ENCODE measurements at places on chromosomes 4 and X.

- DNase-seq = no peak
These were observed 8.8 kb downstream of the RGS12 start for GRCh38 chr4:3301450-3302172.

GRCh38 chr4:74166818-74167217, 8.9 kb downstream of the MTHFD2L start:
- DNase-seq = no peak

- no peak for DNase-seq
These were observed 79.8 kb upstream of the LHFPL1 start for GRCh38 chrX:112759512-112759911.

- no peak for DNase-seq
These were observed 2.4 kb upstream of the PKD2 start for GRCh38 chr4:88005076-88005475.

GRCh38 chr4:165532976-165533375, 154.2 kb downstream of the CPE start:
- no peak for DNase-seq

- DNase-seq = no peak
These were observed 5.2 kb upstream of the CBR4 start for GRCh38 chr4:169015186-169015623.

- no peak for DNase-seq
These were observed 83.5 kb downstream of the CNKSR2 start for GRCh38 chrX:21457718-21458117.

DNA sequence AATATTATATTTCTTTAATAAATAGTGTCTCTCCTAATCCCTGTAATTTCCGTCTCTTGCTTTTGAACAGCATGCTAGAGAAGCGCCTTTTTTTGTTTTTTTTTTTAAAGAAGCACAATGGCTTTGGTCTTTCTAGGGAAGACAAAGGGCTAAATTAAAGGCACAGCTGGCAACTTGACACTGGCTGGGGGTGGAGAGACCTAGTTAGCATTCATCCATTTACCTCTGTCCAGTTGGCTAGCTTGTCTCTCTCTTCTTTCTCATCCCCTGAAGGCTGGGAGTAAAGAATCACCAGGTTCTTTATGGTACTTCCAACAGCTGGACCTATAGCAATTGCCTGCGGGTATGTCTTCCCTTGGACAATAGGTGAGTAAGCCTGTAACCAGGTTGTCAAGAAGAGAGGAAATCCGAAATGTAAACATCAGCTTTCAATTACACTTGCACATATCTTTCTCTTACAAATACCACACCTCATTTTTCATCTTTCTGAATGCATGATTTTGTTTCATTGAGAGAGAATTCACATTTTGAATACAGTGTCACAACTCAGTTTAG, 178.4 kb upstream of the GPR101 start:
- no peak for DNase-seq

DNA sequence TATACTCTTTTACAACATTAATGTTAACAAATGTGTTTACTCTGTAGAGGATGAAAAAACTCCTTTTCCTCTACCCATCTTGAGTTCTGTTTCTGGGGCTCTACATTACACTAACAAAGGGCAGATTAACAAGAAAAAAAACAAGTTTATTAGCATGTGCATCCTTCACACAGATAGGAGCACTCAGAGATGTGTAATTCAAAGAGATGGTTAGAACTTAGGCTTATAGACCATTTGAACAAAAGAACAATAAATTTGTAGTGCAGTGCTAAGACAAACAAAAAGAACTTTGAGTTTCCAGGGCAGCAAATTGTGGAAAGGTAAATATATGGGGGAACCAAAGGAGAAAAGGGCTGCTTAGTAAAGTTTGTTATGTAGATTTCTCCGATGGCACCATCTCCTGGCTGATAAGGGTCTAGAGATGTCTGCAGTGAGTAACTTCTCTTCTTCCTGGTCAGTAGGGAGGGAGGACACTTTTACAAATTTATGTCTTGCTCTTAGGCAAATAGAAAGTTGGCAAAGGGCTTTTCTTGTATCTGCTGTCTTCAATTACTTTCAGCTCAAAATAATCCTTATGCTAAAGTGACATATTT, 1249.9 kb upstream of the TENM3 start:
- DNase-seq = no peak

GRCh38 chr4:8155048-8155447, 3.6 kb downstream of the ABLIM2 start:
- DNase-seq = no peak

DNA sequence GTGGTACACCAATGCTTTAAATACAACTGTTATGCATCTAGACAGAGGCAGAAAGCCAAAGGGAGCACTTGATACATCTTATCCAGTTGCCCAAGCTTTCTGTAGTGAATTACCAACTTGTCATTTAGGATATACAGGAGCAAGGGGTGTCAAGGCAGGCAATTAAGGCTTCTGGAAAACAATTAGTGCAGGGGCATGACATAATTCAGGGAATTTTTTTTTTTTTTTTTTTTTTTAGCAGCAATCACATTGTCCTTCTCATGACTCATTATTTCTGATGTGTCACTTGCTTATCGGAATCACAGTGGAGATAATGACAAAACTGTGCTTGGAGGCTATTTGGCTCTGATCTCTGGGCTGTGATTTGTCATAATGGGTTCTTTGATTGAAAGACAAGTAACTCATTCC, 259.5 kb downstream of the ARHGAP24 start:
- DNase-seq = no peak

DNA sequence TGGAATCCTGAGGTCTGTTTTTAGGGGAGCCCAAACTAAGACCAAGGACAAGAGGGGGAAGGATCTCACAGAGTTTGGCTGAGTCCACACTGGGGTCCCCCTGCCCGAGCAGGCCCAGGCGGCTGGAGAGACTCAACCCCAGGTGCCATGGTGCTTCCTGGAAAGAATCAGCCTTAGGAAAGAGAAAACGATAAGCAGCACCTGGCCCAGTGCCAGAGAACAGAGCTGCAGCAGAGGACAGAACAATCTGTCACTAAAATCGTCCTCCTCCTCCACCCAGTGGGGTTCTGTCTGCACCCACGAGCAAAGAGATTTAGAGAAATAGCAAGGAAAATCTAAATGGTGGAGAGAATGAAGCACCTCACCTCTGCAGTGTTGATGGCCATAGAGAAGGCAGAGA, 470.5 kb downstream of the BCOR start:
- DNase-seq = no peak

DNA sequence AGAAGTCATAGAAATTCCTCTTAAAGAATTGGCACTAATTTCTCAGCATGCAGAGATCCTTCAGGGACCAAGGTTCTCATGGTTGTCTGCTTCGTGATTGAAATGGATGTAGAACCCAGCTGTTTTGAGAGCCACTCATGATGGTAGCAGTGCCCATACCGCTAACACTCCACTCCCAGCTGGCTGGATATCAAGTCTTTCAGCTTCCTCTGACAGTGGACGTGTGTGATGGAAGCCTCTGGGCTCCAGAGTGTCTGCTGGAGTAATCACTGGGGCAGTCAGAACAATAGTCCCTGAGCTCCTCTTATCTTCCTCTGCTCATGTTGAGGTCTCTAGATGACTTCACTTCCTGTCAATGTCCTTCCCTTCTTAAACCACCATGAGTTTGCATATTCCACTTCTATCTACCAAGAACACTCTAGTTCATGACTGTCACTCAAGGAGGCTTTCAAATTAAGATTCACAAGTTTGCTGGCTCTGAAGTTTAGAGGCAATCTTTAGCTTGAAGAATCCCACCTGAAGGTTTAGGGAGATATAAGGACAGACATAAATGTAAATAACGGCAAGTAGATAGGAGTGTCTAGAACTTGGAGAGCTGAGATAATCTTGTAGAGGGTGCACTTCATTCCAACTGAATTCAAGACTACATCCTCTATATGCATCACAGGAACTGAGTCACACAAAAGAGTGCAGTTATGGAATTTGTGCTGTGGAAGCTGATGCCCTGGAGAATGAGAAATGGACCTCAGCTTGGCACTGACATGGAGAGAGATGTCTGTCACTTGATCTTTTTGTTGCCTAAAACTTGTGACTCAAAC, 64.5 kb upstream of the WDR1 start:
- DNase-seq = no peak

GRCh38 chr4:16775411-16776154, 122.9 kb downstream of the LDB2 start:
- DNase-seq = no peak

- no peak for DNase-seq
These were observed 32.2 kb downstream of the SMS start for GRCh38 chrX:21972721-21973120.

GRCh38 chr4:56728512-56728911, 47.4 kb upstream of the HOPX start:
- no peak for DNase-seq
